A549 (cell line): ENCODE measurements at places on chromosomes 12 and 14. TPM values are rescaled to one million over a fixed set of nuclear protein-coding genes. Genes with fewer than 3 reads are reported as not detected.

DNA sequence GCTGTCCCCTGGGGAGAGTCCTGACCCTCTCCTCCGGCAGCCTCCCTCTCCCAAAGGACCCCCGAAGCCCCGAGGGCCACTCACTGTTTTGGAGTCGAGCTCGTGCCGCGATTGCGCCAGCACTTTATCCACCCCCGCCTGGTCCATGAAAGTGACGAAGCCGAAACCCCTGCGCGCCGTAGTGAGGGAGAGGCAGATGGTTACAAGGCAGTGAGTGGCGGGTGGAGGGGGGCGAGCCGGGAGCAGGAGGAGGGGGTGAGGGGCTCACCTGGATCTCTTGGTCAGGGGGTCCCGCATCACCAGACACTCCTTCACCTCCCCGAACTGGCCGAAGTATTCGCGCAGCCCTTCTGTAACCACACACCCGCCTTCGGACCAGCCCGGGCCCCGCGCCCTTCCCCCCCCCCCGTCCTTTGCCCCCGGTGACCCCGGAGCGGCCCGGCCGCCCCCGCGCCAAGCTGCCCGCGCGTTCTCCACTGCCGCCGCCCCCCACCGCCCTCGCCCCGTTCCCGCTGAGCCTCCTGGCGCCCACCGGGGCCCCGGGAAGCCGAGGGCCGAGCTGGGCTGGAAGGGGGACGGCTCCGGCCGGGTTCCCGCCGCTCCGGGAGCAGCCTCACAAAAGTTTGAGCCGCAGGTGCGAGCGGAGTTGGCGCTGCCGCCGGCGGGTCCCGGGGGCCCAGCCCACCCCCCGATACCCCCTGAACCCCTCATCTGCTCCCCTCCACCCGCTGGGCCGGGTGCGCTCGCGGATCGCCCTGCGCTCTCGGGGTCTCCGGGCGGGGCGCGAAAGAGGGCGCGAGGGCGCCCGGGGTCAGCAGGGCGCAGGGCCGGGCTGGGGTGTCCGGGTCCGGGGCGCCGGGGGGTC, 808 bp downstream of the MSI1 start:
- no peak for DNase-seq

GRCh38 chr14:64841772-64842750, 37.6 kb downstream of the SPTB start:
- DNase-seq = no peak

OR4E2 gene
- polyA plus RNA-seq = not detected in 3 replicates

LGALS3 gene
- polyA plus RNA-seq = 57.2 to 65.6 TPM (median 60.2 TPM) in 3 replicates

GRCh38 chr12:96892104-96892503, 15.0 kb upstream of the NEDD1 start:
- no peak for DNase-seq

DNA sequence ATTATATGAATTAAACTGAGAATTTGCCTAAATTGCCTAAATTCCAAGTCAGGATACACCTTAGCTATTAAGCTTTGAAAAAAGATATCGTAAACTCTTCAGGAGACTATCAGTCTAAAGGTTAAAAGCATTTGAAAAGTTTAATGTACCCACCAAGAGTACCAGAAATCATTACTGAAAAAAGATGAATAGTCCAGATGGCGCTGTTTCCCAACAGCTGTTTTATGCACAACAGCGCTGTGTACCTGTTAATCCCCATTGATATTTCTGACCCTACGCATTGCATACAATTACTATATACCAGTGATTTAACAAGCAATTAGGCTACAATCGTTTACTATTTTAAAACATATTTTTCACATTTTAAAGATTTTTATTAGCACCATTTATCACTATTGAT, 185.0 kb downstream of the PLCZ1 start:
- no peak for DNase-seq

- DNase-seq = no peak
Measured at GRCh38 chr12:100752841-100753240, 41.7 kb upstream of the ANO4 start.

AKAP5 gene
- polyA plus RNA-seq = 1.6 to 1.9 TPM (median 1.7 TPM) in 3 replicates

CARMIL3 gene
- polyA plus RNA-seq = 0.60 to 0.98 TPM (median 0.94 TPM) in 3 replicates

DNA sequence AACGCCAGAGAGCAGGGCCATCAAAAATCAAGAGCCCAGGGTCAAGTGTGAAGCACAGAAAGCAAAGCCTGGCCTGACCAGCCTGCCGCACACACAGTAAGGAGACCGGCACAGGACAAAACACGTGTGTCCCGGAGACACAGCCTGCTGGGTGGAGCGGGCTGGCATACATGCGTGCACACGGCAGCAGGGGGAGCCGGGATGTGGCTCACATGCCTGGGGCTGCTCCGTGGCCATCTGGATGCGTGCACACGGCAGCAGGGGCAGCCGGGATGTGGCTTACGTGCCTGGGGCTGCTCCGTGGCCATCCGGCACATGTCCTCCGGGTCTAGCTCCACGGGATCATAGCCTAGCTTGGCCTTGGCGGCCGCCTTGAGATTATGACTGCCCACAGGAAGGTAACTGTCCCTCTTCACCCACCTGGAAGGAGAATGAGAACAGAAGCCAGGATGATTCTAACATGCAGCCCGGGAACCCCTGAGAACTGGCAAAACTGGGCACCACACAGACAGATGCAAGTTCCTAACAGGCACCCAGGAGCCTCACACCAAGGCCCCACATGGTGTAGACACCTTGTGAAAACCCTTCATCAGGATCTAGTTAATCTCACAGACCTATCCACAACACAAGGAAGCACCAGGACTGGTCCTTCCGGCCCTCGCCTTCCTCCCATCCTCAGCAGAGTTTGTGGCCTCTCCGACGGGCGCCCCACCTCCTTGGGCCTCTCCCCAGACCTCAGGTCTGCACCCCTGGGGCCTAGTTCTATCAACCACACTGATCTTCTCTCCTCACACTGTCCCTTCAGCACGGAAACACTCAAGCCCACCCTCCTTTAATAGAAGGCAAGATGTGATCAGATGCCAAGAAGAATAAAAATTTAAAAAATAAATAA, 13.6 kb downstream of the POLE start:
- DNase-seq = no peak

KRT3 gene
- 0.06 to 0.07 TPM in 2 of 3 replicates, not detected in the other for polyA plus RNA-seq

- DNase-seq = no peak
Measured at GRCh38 chr14:105470350-105471296, 4.0 kb upstream of the CRIP2 start.

KRT4 gene
- 2.1 to 3.2 TPM (median 2.8 TPM) in 3 replicates for polyA plus RNA-seq

GRCh38 chr14:67218126-67218525, 23.1 kb upstream of the PALS1 start:
- no peak for DNase-seq

GRCh38 chr14:77903937-77904617, 104.2 kb downstream of the ADCK1 start:
- no peak for DNase-seq

DNA sequence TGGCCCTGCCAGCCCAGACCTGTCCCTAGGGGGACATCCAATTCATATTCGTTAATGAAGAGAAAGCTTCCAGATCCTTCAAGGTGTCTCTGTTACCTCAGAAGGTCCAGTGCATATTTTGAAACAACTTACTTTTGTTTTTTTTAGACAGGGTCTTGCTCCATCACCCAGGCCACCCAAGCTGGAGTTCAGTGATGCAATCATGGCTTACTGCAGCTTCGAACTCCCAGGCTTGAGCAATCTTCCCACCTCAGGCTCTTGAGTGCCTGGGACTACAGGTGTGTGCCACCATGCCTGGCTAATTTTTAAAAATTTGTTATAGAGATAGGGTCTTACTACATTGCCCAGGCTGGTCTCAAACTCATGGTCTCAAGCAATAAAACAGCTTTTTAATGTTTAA, 48.4 kb downstream of the B4GALNT3 start:
- DNase-seq = no peak

GRCh38 chr12:16449459-16449858, 102.0 kb downstream of the MGST1 start:
- no peak for DNase-seq

GRCh38 chr12:57717846-57718640, 20.5 kb downstream of the AGAP2 start:
- DNase-seq = no peak

EPYC gene
- not detected in 3 replicates for polyA plus RNA-seq

DNA sequence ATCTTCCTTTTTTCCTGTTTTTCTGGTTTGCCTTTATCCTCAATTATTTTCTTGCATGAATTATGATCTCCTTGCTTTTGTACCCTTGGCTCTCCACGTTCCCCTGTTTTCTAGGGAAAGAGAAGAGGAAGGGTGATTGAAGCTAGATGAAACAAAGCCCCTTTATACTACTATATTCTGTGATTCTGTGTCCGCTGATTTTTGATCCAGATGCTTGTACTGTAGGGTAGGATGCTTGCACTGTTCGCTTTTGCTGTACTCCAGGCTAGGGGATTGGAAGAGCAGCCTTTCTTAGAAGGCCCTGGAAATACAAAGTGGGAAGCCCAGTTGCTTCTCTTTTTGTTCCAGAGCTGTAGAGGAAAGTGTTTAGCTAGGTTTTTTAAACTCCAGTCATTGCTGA, 35.1 kb upstream of the KLHDC2 start:
- DNase-seq = no peak

IL22 gene
- not detected in 3 replicates for polyA plus RNA-seq

DNA sequence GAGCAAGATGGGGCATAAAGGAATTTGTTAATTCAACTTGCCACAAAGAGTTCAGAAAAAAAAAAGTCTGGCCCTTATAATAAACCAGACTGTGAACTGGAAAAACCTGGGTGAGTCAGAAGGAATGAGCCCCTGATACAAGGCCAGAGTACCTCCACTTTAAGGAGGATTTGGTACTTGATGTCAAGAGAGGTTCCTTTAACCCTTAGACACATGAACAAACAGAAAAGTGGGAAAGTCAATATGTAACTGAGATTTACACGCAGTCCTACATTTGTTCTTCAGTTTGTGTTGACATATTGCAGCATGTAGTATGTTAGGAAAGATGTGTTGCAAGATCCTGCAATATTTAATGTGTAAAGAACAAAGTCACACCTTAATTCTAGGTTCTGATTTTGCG, 14.2 kb upstream of the SLC38A4 start:
- no peak for DNase-seq
